CD4-positive, alpha-beta T cell treated with Interleukin-15 for 4 hours (primary cell): ENCODE measurements at places on chromosomes 11 and 22.

DNA sequence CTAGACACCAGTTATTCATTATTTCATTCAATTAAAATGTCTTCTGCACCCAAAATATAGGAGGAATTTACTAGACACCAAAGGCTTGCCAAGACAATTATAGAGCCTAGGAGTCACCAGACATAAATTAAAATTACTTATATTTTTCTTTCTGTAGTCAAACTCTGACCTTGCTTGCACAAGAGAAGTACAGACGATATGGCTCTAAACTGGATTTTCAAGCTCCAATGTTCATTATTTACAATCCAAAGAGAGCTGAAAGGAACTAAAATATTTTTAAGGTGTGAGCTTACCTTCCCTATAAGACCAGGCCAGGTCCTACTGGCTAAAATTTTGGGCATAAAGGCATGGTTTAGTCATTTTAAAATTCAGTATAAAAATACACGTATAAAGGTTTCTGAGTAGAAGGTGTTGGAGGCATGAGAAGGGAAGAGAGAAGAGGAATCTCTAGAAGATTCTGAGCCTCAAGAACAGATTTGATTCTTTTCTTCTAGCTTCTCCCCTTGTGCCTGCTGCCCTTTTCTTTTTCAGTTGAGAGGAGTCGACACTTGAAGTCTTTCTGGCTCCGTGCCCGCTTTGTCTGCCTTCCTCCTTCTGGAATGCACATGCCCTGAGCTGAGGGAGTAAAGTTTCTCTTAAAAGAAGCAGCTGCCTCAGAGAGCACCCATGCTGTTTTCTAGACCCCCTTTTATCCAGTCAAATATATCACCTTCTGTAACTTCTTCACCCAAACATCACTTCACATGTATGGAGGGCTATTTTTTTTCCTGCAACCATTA lies 13.5 kb downstream of the C11orf97 start:
- no peak for DNase-seq

- no peak for DNase-seq
These were observed 8.1 kb downstream of the SLC17A6 start for GRCh38 chr11:22346282-22346681.

- DNase-seq = peak; percentile 56
These were observed 1.2 kb downstream of the DDX6 start for GRCh38 chr11:118789501-118790356.

- no peak for DNase-seq
These were observed 23.0 kb downstream of the USP47 start for GRCh38 chr11:11864803-11865202.

DNA sequence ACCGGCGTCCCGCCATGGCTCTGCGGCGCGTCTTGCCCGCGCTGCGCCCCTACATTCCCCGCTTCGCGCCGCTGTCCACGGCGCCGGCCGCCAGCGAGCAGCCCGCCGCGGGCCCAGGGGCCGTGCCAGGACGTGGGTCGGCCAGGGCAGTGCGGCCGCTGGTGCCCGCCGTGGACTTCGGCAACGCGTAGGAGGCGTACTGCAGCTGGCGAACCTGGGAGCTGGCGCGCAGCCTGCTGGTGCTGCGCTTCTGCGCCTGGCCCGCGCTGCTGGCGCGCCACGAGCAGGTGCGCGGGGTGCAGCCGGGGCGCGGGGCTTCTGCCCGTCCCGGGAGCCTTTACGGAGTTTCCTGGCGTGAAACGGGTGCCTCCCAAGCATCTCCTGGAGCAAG lies 20.1 kb downstream of the DGCR6L start:
- DNase-seq = no peak

DNA sequence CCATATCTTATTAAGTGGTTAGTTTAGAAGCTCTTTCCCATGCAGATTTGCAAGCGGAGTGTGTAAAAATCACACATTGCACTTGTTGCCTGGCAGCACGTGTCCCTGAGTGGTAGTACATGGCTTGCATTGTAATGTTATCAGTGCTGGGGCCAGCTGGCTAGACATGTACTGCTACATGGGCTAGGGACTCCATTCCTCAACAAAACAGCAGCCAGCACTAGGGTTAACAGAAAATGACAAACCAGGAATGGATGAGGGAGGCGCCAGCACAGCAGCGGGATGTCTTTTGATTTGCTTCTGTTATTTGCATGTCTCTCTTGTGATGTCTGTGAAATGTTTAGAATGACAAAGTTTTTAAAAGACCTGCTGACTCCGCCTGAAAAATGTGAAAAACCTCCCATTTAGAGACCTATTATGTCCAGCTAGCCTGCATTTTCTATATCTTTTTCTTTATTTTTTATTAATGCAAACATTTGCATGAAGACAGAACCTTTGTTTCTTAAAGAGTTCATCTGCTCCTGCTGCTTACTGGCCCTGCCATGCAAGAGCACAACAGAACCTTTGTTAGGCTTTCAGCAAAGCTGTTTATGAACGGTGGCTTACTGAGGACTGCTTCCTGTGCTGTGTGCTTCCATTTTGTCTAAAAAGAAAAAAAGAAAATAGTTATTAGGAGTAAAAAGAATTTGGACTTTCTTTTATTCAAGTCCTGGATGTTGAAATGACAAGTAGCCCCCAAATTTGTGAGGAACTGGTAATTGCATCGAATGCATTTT lies 40.7 kb downstream of the CSTPP1 start:
- DNase-seq = no peak

GRCh38 chr11:29627541-29627940 lies 389.3 kb downstream of the KCNA4 start:
- no peak for DNase-seq

GRCh38 chr11:28756977-28757376 lies 648.8 kb downstream of the METTL15 start:
- DNase-seq = no peak

DNA sequence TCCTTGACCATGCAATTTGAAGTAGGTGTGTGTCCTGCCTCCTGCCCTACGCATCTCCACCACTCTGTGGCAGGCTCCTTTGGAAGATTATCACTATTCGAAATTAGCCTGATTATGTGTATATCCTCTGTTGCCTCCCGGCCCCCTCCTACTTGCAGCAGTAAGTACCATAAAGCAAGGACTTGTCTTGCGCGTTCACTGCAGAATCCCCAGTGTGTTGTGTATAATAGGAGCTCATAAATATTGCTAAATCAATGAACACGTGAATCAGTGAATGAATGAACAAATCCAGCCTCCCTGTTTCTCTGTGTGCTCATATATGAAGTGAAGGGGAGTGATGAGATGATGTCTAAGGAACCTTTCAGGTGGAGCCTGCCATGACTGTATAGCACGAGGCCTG lies 210.7 kb downstream of the DBX1 start:
- no peak for DNase-seq

DNA sequence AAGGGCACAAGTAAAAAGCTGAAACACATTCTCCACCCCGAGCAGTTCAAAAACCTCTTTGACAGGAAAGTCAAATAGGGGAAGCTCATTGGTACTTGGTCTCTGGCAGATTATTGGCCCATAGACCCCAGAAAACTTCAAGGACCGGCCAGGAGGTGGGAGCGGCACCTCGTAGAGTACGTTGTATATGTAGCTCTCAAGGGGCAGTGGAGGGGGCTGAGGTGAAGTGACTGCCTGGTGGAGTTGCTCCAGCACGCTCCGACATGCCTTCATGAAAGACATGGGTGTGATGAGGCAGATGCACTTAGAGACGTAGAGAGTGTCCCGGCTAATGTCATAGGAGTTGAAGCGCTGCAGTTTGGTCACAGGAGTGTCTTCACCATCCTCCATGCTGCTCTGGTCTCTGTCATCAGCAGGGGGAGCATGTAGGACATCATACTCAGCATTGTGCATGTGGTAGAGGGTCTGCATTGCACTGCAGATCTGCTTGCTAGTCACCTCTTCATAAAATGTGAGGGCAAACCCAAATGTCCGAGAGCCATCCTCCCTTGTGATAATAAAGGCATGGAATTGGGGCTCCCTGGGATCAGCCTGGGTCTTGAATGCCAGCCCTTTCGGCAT lies 61.3 kb downstream of the DENND5A start:
- DNase-seq = no peak

- no peak for DNase-seq
These were observed 124.5 kb downstream of the COMMD9 start for GRCh38 chr11:36164506-36165250.

DNA sequence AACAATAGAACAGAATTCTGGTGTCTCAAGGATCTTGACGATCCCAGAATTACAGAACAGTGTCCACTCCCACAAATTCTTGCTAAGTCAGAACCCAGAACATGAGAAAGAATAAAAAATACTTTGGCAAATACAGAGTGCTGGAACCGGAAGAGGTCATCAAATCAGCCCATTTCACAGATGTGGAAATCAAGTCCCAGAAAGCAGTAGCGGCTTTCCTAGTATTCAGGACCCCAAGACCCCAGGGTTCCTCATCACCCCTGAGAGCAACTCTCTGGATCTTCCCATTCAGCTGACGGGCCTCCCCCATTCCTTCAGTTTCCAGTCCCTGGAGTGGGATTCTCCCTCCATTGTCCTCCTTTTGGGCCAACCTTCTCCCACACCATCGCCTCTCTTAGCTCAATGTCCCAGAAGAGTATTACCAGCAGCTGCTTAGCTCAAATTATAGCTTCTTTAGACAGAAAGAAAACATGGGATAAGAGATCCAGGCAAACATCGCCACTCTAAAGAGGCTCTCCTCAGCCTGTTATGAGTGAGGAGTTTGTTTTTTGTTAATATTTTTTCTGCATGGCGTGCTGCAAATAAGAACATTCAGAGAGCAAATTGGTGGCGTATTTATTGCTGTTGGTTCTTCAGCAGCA lies 268.3 kb downstream of the MN1 start:
- DNase-seq = no peak

DNA sequence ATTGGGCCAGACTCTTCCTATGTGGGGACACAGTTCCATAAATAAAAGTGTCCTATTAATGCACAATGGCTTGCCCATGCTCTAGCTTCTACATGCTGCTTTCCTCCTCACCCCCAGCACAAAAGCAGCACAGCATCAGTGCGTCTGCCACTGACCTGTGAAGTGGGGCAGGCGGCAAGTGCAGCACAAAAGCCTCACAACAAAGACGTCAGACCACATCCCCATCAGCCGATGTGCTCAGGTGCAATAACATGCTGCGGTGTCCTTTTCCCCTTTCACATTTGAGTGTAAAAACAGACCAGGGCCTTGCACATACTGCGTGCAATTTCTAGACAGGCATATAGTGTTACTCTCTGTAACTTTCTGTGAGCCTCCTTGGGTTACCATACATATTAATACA lies 12.8 kb downstream of the DKK3 start:
- DNase-seq = no peak

DNA sequence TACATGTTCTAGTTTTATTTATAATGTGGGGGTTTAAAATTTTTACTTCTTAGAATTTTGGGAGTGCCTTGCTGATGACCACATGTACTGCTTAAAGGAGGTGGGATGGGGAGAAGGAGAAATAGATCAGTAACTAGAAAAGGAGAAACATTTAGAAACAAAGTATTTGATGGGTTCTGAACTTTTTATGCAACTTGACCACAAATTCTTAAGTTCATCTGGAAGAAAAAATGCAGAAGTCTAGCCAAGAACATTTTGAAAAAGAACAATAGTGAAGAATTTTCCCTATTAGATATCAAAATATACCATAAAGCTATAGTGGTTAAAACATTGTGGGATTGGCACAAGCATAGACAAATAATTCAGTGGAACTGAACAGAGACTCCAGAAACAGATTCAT lies 73.3 kb upstream of the AMPD3 start:
- DNase-seq = no peak

DNA sequence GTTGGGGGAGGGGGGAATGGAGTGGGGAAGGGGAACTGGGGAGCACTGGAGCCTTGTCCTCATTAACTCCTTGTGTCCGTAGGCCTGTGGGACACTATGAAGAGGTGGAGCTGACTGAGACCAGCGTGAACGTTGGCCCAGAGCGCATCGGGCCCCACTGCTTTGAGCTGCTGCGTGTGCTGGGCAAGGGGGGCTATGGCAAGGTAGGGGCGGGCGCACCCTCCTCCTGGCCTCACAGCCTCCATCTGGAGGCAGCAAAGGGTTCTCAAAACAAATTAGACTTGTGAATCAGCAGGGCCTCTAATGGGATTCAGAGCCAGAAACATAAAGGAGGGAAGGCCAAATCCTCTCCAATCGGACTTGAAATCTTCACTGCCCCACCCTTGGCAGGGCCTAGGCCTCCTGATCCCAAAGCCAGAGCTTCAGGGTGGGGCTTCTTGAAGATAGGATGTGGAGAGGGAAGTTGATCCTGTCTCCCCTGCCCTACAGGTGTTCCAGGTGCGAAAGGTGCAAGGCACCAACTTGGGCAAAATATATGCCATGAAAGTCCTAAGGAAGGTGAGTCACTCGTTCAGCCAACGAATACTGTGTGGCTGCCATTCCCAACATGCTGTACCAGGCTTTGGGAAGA lies 859 bp downstream of the RPS6KB2 start:
- DNase-seq = no peak

DNA sequence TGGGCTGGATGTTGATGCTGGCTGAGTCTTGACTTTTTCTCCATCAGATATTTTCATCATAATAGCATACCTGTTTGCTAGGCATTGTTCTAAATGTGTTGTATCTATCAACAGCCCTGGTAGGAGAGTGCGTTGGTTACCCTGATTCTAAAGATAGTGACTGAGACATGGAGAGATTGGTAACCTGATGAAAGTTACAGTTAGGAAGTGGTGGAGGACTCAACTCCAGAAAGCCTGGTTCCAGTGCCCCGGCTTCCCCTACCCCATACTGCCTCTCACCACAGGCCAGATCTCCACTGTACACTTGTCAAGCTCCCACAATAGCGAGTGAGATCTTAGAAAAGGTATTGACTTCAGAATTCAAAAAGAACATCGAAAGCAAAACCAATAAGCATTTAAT lies 22.8 kb upstream of the RELT start:
- DNase-seq = no peak

DNA sequence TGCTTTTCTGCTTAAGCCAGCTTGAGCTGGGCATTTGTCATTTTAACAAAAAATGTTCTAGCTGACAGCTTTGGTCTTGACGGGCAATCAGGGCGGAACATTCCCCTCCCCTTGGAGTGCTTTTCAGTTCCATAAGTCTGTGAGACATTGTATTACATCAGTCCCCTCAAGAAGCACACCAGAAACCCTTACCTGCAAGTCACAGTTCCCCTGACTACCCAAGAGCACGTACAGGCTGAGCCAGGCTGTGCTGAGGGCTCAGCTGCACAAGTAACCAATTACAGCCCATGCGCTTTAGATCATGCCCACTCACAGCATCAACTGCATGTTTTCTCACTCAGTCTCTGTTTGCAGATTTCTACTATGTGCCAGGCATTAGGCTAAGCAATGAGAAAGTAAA lies 19.1 kb downstream of the HIRA start:
- no peak for DNase-seq

- no peak for DNase-seq
These were observed 5.9 kb downstream of the SERPIND1 start for GRCh38 chr22:20779818-20780158.

DNA sequence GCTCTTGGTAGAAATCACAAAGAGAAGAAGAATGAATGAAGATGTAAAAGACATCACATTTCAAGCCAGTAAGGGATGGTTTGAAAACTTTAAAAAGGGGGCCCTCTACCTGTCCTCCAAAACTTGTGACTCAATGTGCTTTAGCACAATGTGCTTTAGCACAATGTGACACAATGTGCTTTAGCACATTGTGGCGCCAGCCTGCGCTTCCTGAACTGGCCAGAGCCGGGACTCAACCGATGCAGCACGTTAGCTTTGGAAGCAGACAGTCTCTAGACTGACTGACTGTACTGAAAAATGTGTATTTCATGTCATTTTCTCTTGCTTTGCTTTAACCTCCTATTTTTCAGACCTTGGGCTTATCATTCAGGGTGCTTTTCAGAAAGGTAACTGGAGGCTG lies 63.5 kb downstream of the FAM83F start:
- DNase-seq = peak; percentile 16
